NCI-H2171 treated with DMSO at 0.1 percent for 48 hours (cell line): ENCODE measurements at places on chromosomes 7 and 10.

DNA sequence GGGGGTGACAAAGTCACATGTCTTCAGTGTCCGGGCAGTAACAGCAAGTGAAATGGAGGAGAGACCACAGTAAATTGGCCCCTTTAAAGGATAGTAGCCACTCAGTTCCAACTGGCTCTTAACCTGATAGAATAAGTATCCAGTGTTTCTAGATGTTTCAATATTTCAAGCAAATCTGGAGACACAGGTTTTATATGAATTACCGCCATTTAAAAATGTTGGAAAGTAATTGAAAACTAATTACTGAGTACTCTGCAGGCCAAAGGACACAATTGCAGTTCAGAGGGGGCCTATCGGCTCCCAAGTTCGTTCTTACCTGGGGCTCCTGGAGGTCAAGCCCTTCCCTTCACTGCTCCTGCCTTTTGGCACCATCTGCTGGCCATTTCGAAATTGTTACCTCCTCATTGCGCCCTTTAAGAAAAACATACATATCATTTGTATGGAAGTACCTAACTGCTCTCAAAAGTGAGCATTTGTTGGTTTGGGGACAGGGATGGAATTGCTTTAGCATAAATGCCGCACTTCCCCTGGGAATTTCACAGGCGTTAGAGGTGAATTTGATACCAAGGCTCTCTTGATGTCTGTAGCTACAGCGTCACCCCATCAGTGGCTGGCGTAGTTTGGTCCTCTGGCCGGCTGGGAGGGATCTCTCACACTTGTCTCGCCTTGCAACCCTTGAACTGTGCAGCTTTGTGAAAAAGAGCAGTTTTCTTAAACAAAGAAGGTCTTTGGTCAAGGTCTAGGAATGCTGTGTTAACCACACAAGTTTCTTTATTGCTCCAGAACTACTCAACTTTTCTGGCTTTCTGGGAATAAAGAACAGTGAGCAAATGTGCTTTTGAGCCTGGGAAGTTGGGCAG, 220.0 kb downstream of the ARHGAP21 start:
- peak; percentile 45 for DNase-seq

GRCh38 chr7:15720849-15721471, 34.5 kb upstream of the MEOX2 start:
- DNase-seq, result peak; percentile 50

GRCh38 chr10:50439187-50439586, 184.6 kb downstream of the SGMS1 start:
- DNase-seq, result no peak

DNA sequence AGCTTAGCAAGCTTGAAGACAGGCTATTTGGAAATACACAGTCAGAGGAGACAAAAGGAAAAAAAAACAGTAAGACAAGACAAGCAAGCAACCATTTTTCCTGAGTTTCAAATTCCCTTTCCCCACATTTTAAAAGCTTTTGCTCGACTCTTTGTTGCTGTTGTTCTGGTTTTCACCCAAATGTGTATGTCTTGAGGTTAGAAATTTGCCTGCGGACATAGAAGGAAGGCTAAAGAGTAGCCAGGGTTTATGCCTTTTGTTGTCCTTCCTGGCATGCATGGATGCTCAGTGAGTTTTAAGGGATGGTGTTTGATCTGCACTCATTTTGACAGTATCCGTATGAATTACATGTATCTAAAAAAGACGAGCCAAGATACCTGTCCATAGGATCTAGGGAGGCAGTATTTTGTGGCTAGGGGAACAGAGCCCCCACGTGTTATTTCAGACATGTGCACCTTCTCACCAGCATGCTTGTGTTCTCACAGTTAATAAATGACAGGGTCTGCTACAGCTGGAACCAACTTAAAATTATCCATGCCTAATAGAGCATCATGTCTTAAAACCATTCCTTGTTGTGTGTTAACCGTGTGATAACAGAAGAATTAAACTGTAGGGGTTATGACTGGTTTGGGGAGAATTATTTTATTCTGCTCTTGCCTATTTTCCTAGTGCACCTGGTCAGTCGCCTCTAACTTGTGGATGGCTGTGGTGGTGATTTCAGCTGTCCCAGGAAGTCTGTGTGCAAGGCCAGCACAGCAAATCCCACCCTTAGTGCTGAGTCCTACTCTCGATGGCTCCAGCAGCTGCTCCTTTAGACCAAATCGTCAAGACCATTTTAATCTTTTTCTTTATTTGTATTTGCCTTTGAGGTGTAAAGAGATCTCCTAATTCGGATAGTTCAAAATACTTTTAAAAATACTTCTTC, 9.1 kb downstream of the WIPF3 start:
- no peak for DNase-seq

DNA sequence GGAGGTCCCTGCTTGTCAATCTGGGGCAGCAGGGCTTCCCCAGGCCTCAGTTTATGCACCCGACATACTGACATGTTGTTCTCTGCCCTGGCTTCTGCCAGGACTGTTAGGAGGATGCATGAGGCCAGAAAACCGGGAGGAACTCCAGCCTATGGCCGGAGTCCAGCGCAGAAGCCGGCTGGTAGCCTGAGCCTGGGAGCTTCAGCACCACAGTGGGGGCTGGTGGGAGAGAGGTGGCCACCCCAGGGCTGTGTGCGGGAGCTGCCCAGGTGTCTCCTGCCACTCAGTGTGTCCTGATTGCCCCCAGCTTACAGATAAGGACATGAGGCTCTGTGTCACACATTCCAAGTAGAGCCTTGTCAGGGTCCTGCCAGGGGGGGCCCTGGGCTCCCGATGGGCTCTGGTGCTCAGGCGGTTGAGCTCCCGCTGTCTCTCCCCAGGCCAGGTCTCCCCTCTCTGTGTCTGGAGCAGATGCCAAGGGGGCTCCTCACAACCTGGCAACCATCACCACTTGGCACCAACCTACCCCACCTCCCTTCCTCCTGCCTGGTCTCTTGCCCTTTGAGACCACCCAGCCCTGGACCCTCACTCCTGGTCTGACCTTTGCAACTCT, 32.3 kb downstream of the PPIF start:
- no peak for DNase-seq

DNA sequence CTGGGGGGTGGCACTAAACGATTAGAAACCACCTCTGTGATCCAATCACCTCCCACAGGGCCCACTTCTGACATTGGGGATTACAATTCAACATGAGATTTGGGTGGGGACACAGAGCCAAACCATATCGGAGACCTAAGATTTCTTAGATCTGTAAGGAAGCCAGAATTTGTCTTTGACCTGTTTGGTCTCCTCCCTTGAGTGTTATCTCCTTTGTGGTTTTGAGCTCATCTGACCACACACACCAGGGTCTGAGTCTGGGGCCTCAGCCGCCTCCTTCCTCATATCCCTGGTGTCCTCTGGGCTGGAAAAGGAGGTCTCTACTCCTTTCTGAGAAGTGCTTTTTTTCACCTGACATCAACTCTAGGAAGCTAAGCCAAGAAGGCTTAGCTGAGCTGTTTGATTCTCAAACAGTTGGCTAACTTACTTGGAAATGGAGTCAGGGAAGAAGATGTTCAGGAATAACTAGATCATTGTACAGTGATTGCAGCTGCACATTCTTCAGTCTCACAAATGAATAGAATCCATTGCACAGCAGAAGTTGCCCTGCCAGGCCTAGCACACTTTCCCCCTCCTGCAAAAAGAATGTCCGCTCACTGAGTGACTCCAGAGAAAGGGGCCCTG, 167.4 kb downstream of the ARHGAP21 start:
- DNase-seq, result no peak
